ENCODE measurements at places on chromosomes 7 and 10.

- no peak for DNase-seq
Measured at GRCh38 chr7:101567230-101567629, 61.9 kb downstream of the MYL10 start.

GRCh38 chr7:5173496-5173895 lies 16.5 kb upstream of the WIPI2 start:
- no peak for DNase-seq

DNA sequence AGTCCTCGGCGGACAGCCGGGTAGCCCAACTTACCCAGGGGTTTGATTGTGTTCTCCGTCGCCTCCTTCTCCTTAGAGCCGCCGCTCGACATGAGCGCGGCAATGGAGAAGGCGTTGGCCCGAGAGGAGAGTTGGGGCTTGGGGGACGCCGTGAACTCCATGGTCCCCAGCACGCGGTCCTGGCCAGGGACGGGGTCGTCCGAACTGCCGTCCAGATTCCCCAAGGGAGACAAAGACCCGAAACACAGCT lies 515 bp downstream of the TBX20 start:
- no peak for DNase-seq

- DNase-seq: no peak
Measured at GRCh38 chr7:47405921-47406800, 175.8 kb downstream of the TNS3 start.

DNA sequence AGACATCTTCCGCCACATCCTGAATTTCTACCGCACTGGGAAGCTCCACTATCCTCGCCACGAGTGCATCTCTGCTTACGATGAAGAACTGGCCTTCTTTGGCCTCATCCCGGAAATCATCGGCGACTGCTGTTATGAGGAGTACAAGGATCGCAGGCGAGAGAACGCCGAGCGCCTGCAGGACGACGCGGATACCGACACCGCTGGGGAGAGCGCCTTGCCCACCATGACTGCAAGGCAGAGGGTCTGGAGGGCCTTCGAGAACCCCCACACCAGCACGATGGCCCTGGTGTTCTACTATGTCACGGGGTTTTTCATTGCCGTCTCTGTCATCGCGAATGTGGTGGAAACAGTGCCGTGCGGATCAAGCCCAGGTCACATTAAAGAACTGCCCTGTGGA lies 1.9 kb downstream of the KCND2 start:
- DNase-seq: no peak

DNA sequence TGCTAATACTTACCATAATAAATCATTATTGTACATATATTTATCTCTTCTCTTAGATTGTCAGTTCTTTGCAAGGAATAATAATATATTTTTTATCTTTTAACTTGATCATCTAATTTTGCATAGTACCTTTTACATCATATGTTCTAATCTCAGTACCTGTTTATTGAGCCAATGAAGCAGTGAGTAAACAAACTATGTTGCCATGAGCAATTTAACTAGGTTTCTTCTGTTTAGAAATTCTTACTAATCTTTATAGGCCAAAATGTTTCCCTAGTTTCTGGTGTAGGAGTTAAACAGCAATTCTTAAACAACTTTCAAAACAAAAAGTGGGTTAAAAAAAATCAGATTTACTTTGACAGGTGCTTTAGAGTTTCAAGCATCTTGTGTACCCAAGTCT lies 61.3 kb downstream of the PHYHIPL start:
- no peak for DNase-seq

DNA sequence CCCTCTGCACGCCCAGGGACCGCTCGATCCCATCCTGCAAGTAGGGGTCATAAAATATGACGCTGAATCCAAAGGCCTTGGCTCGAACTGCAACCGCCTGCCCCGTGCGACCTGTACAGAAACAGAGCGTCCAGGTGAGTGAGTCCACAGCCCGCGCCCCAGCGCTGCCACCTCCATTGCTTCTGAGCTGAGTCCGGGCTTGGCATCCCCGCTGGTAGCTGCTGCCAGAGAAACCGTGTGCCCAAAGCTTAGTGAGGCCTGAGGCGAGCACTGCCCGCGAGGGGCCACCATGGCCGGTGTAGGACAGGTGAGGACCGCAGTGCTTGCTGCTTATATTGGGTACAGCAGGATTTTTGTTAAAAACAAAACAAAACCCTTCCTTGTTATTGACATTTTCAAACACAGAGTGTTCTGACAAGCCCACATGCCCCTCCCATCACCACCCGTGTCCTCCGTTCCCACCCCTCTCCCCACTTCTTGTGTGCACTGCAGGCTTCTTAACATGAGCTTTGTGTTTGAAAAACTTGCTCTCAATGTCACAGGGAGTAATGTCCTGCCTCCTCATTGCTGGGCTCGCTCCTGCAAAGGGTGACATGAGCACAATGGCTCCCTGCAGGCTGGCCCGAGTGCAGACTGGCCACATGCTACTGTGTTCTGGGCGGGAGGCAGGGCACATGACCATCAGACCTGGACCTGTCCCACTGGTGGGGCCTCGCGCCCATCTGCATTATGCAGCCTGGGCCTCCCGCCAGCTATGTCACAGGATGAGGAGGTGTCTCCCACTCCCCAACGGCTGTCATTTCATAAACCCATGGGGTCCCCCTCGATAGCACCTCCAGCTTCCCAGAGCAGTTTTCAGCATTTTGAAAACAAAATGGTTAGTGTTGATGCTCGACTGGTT lies 52.9 kb downstream of the ZRANB1 start:
- no peak for DNase-seq

DNA sequence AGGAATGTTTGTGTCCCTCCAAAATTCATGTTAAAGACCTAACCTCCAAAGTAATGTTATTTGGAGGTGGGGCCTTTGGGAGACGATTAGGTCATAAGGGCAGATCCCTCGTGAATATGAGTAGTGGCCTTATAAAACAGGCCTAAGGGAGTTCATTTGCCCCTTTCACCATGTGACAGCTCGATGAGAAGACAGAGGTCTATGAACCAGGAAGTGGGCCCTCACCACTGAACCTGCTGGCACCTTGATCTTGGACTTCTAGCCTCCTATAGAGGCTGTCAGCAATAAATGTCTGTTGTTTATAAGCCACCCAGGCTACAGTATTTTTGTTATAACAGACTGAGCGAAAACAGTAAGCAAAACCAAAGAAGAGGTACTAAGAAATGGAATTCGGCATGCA lies 14.1 kb downstream of the NUDCD3 start:
- DNase-seq: no peak

- no peak for DNase-seq
Measured at GRCh38 chr7:74027683-74028320, at the start of gene ELN. Gene ELN (plus strand): TSS chr7:74028173. CDS start chr7:74028188, 15 bp downstream.

- DNase-seq: no peak
Measured at GRCh38 chr10:96450529-96451207, 63.1 kb downstream of the TLL2 start.

All from stimulated activated CD4-positive, alpha-beta T cell treated with anti-CD3 and anti-CD28 coated beads, TNF-alpha, amount 100 ng/mL, for 4 hours (primary cell).